ENCODE measurements at places on chromosomes 3 and 15.

DNA sequence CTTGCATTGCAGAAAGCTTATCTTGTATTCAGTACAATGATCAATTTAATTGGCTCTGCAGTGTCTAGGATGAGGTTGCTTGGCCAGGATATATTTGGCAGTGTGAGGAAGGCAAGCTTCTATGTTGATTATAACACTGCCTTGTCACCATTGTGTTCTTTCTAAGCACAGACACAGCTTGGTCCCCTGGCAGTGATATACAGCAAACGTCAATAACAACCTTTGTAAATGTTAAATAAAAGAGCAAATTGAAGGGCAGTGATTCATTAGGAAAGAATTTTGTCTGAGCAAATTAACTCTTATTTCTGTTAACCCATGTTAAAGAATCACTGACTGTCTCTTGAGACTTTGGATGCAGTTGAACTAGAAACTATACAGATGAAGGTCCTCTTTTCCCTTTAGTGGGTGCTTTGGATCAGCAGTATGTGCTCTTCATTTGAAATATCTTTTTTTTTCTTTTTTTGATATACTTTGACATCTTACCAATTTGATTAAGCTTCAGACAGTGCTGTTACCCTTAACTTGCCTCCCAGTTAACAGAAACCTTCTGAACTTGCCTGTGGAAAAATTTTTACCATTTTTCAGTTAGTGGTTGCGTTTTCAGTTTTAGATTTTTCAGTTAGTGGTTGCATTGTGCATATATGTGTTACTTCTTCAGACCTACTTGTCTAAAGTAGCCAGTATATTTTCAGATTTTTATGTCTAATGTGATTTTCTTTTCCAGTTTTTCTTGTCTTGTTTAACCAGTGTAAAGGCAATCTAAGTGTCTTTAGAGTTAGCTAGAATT lies 199.8 kb downstream of the TCF12 start:
- no peak for DNase-seq

DNA sequence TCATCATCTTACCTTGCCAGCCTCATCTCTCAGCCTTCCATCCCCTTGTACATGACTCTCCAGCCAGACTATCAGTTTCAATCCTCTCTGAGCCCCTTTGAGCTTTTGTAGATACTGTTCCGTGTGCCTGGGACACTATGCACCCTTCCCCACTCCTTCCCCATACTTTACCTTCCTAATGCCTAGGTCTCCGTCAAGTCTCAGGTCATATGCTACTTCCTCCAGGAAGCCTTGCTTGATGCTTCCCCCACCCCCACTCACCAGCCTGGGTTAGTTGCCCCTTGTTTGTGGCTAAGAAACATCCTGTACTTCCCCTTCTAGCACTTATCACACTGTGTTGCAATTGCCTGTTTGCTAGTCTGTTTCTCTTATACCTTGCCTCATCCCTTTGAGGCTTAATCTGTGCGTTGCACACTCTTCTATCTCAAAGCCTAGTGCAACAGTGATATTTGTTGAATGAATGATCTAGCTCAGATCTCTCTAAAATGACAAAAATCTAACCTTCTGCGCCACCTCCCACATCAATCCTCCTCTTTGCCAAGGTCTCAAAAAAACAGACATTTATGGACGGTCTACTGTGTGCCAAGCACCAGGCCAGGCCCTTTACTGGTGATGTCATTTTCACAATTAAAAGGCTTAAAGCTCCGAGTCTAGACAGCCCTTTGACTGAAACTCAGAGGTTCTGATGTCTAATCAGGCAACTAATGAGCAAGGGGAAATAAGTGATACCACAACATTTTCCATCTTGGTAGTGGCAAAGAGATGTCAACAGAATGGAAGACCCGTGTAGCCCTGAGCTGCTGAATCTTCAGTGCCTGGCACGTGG lies 6.5 kb upstream of the USP3 start:
- peak; percentile 62 for DNase-seq

DNA sequence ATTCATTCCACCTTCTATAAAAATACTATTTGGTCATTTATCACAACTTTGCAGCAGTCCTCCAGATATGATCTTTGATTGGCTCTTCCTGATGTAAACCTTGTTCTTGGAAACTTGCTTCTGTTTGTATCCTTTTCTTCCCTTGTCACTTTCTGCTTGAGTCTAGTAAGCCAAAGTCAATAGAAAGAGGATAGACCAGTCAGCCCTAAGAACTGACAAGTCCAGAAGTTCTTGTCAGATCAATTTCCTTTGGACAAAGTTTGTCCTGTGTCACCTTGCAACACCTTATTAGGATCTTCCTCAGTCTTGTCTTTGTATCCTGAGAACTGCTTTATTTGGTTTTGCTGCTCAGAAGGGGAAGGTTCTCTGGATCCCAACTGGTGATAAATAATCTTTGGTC lies 87.9 kb upstream of the CCDC54 start:
- no peak for DNase-seq

- peak; percentile 56 for DNase-seq
Observed at GRCh38 chr15:82647045-82647834, at the start of gene CPEB1. Gene CPEB1, minus strand, starts transcription at chr15:82647363. Its CDS starts 18,904 bp downstream, at chr15:82628459.

DNA sequence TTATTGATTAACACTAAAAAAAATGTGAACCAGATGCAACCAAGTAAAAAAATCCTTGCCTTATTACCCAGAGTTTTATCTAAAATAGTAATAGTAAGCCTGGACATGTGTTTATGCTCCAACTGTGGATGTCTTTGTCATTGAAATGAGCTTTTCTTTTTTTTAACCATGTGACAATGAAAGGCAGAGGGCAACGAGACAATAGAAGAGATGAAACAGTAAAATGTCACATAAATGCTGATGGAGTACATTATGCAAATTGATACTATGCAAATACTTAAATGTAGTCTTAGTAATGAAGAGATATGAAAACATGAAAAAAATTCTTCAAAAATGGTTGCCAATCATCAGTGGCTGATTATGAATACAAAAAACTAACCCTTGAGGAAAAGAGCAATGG lies 20.5 kb upstream of the CHMP2B start:
- no peak for DNase-seq
